ENCODE measurements at places on chromosomes 3 and 15.

GRCh38 chr15:93348711-93349545 is 259.9 kb upstream of the RGMA start:
- DNase-seq: no peak

GRCh38 chr15:81151389-81151788 is 17.3 kb downstream of the CFAP161 start:
- no peak for DNase-seq

- DNase-seq: peak; percentile 29
Measured at GRCh38 chr3:57756528-57757401, 656 bp downstream of the SLMAP start.

DNA sequence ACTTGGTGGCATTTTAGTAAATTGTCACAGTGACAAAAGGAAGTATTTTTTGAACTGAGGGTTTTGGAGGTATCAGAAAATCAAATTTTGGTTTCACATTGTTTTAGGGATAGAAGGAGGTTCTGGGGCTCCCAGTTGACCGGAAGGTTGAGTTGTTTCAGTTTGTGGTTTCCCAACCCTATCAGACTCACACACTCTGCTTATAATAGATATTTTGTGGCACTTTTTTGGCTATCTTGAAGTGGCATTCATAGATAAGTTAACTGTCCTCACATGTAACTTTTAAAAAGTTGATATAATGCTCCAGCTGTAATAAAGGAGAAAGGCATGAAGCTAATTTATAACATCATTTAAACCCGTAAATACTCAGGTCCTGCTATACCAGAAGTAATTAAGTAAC is 12.8 kb downstream of the ARMC8 start:
- DNase-seq: no peak

- DNase-seq: no peak
Measured at GRCh38 chr3:156599089-156599874, 44.4 kb upstream of the SSR3 start.

DNA sequence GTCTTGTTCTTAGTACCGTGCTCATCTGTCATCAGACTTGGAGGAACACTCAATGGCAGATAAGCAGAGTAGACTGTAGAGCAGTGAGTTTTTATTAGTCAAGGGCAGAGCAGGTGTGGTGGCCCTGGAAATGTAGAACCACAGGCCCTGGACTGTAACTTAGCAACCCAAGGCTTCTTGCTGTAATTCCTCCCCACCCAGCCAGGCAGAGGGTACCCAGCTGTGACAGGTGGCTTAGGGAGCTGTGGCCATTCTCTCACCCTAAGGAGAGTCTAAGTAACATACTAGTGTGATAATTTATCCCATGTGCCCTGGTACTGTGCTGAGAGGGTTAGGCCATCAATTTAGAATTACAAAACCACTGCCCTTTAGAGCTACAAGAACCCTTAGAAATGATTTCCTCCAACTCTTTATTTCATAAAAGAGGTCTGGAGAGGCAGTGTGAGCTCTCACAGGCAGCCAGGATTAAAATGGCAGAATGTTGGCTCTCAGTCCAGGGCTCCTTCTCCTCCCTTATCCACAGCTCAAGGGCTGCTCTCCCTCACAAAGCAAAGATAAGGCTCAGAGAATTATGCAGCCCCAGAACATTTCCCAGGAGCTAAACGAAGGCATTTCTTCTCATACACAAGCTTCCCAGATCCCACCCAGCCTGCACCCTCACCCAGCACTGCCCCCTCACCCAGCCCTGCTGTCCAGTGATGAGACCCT is 3.0 kb downstream of the POMGNT2 start:
- DNase-seq: no peak

DNA sequence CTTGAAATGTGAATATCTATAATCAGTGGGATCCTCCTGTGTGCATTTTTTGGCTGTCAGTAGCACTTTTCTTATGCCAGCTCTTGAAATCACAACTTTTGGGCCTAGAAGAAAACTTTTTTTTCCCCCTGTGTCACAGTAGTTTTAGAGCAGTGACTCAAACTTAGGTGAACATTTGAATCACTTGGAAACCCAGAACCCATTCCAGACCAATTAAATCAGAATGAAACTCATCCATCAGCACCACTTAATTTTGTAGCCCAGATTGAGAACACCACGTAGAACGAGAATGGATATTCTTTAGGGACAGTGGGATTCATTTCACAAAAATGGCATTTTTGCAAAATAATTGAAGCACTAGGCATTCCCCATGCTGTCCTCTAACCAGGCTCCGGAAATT is 224.8 kb upstream of the NANOGP8 start:
- no peak for DNase-seq

GRCh38 chr3:58725326-58725853 is 58.8 kb upstream of the FAM3D start:
- no peak for DNase-seq

DNA sequence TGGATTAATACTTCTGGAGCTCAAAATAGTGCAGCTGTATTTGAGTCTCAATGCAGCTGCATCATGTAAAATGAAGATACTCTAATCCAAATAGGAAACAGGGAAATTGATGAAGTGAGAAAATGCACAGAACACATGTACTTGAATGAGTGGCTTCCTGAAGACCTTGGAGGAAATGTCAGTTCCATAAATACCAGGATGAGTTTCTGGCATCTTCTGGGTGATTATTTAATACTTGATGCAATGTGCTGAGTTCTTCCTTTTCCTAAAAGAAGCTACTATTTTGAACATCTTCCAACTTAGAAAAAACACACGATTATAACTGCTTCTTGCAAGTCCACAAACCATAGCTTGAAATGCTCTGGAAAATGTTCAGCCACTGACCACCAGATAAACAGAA is 162.8 kb downstream of the SLC9A9 start:
- no peak for DNase-seq

GRCh38 chr15:59237119-59237855 is 30.6 kb downstream of the LDHAL6B start:
- no peak for DNase-seq

- no peak for DNase-seq
Measured at GRCh38 chr3:42052484-42053351, 38.4 kb upstream of the TRAK1 start.

DNA sequence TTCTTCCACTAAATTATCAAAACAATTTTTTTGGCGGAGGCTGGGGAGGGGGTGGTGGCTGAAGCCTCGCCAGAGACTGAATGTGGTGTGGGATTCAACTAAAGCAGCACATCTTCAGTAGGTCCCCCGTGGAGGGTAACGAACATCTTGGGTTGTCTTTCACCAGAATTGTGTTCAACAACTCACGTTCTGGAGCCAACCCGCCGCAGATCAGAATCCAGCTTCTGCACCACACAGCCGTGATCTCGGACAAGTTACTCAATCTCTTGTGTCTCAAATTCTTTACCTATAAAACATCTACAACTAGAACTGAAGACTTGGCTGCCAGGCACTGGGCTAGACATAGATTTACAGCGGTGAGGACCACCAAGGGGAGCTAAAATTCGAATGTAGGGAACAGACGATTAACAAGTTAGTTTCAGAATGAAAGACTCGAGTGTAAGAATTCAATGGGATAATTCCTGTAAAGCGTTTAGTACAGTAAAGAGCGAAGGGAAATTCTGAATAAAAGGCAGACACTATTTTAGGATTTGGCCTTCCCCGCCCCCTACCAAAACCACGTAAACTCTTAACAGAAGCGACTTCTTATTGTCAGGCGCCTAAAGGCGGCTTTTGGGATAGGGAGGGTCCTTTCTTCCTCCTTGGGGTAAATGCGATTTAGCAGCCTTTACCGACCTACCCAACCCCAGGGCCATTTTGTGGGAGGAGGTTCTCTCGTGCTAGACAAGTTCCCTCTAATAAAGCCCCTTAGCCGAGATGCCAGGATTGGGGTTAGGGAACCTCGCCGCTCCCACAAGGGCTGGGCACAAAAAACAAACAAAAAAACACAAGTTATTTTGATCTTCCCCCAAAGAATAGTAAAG is 697 bp upstream of the RAB5A start:
- peak; percentile 20 for DNase-seq

GRCh38 chr15:42421376-42421775 is 62.1 kb downstream of the CAPN3 start:
- no peak for DNase-seq

- DNase-seq: no peak
Measured at GRCh38 chr15:33801954-33802353, 166.3 kb upstream of the CHRM5 start.

DNA sequence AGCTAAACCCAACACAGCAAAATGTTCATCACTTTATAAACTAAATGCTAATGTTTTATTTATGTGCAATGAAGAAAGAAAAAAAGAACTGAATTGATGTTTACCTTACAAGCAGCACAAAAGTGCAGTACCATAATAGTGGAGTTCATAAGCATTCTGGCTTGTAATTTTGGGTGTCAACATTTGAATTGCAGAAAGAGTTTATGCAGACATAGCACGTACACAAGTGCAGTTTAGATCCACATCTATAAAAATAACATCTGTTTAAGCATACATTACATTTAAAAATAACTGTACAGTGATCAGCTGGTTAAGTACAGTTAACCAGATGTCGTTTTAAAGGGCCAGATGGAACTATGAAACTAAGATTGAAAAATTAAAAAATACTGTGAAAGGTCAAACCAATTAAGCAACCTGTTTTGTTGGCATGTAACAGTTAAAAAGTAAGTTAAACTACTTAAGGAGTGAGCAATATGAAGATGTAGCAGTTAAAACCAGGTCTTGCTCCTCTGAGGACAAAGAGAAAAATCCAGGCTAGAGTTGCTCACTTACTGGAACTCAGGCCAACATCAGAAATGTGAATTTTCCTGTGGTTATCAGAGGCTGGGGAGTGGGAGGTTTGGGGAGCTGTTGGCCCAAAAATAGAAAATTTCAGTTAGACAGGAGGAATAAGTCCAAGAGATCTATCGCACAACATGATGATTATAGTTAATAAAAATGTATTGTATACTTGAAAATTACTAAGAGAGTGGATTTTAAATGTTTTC is 204.9 kb upstream of the MDFIC2 start:
- no peak for DNase-seq

- no peak for DNase-seq
Measured at GRCh38 chr3:128584412-128585020, 66.1 kb downstream of the RPN1 start.

- no peak for DNase-seq
Measured at GRCh38 chr3:187085021-187085666, 54.2 kb downstream of the RPL39L start.

DNA sequence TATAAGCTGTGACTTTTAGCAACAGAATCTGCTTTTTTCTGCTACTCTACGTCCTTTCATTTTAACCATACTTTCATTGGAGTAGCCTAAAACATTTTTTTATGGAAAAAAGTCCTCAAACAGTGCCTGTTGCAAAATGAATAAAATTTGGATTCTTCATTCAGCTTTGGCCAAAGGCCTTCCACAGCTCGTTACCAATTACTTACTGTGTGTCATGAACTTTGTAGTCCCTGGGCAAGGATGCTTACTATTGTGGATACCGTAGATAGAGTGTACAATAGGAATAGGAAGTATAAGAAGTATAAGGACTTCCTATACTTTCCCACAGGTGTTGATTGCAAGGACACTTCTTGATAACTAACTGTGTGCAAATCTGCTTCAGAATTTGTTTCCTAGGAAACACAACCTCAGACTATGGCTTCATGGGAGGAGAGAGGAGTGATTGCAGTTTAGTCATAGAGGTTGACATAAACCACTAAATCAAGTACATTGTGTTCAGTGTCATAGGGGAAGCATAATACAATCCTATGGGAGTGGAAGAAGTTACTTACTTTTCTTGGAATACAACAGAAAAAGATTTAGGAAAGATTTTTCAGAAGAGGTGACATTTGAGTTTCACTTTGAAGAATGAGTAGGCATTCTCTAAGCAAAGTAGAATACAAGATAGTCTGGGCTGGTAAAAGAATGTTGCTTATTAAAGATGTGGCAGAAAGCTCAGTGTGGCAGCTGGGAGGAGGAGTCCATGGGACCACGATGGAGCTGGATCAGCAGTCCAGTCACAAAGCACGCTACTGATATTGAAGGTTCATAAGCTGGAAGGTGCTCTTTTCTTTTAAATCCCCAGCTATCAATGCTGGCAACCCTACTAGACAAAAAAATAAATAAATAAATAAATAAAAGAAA is 309.7 kb upstream of the TPRG1 start:
- no peak for DNase-seq

DNA sequence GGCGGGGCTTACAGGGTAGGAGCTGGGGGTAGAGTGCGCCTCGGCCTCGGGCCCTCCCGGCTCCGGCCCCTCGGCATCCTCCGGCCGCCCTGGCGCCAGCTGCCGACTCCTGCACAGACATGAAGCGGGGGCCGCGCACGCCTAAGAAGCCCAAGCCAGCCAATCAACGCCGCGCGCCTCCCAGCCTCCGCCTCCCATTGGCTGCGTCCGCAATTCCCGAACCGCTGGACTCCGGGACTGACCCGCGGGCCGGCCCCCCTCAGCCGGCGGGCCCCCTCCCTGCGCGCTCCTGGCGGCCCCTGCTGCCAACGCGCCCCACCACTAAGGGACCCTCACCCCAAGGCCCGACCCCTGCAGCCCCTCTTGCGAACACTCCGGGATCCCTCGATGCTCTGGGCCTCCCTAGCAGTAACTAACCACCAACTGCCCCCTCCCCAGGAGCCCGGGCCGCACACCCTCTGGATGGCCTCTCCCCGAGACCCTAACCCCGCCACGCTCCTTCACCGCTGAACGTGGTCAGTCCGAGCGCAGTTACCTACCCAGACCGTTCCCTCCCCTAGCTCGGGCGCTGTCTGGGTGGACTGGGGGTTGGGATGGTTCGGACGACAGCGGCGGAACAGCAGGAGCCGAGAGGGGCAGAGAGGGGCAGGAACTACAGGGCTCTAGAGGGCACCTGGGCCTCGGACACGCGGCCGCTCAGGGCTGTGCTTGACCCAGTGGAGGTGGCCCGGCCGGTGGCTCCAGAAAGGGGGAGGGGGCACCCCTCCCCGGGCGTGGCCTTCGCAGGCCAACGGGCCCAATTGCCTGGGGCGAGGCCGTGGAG is 5.0 kb downstream of the GATA2 start:
- DNase-seq: peak; percentile 75

DNA sequence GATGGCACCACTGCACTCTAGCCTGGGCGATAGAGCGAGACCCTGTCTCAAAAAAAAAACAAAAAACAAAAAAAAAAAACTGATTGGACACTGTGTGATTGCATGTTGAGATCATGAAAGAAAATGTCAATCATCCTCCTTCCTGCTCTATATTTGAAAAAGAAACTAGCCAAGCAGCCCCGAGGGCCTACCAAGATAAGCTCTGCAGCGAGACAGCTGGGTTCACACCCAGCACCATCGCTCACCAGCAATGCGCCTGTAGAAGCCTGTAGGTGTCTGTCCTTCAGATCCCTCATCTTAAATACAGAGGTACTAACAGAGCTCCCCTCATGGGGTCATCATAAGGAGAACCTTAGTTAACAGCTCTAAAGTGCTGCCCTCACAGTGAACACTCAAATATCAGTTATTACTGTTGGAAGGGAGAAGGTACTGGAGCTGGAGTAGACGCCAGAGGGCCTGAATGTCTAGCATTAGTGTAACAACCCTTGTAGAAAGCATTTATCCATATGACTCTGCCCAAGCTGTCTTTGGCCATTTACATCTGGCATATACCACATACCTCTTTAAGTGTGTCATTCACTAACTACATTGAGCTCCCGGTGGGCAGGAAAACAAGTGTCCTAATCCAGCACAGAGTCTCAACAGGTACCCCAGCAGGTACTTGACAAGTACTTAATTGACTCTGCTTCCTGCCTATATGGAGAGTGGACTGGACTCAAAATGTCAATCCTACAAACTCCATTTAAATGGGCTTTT is 22.9 kb downstream of the MYLK start:
- DNase-seq: no peak
